ENCODE measurements at places on chromosomes 4 and X.

DNA sequence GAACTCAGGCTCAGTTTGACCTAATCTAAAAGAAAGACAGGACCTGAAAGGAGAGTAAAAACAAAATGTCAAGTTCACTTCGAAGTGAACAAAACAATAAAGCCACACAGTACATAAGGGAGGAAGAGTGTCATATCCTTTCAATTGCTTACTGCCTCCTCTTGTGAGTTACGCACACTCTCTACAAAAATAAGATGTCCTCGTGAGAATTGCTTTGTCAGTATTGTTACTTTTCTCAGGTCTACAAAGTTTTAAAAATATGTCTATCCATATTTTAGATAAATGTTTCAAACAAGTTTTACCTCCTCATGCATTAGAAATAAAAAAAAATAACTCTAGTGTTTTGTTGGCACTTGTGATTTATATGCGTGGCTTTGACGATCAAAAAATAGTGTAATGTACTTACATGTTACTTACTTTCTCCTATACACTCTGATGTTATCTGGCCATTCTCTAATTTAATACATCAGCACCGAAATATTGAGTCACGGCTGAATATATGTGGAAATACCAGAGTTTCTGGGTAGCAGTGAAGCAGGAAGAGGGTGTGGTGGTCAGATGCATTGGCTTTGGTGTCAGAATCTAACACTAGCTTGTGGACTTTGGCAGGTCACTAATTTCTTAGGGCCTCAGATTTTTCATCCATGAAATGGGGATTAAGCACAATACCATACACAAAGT is 8.1 kb upstream of the MRPL1 start:
- no peak for DNase-seq

- peak; percentile 5 for DNase-seq
Observed at GRCh38 chrX:110310896-110311295, 7.0 kb downstream of the AMMECR1 start.

- DNase-seq = no peak
Observed at GRCh38 chr4:5040856-5041620, 10.2 kb upstream of the STK32B start.

DNA sequence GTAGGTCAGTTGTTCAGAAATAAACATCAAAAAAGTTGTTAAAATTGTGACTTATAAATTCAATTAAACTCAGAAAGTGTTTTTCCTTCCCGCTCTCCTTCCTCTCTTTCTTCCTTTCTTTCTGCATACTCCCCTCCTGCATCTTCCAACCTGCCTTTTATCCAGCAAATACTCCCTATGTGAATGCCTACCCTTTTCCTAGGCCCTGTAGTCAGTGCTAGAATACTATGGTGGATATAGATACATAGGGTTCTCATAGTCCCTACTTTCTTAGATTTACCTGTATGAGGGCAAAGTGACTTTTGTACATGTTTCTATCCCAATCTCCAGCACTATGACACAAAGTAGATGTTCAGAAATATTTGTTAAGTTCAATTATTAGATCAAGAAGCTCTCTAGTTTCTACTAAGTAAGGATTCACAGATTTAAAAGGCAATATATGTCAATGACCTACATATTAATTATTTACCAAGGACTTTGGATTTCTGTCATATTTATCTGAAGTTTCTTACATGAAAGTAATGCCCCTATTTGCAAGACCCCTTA is 732 bp downstream of the SULT1E1 start:
- no peak for DNase-seq

- no peak for DNase-seq
Observed at GRCh38 chr4:156060661-156061060, 107.0 kb upstream of the CTSO start.

- no peak for DNase-seq
Observed at GRCh38 chr4:176186067-176186466, 9.3 kb downstream of the SPATA4 start.

DNA sequence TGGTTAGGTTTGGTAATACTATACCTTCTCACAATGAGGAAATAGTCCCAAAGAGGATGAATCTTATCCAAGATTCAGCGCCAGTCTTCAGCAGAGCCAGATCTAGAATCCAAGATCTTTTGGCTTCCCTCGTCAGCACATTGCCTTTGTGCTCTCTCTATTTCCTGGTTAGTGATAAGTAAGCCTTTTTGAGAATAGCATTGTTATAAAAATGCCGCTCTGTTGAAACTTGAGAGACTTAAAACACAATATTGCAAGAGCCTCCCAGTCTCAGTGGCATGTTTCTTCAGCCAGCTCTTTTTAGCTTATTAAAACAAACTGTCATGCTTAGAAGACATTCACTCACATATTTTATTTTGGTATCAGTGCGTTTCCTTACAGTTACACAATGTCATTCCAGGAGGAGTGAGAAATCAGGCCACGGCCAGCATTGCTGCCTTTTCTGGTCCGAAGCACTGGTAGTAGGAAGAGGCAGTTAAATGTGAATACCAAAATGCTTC is 141.4 kb downstream of the KLHL8 start:
- DNase-seq = no peak

DNA sequence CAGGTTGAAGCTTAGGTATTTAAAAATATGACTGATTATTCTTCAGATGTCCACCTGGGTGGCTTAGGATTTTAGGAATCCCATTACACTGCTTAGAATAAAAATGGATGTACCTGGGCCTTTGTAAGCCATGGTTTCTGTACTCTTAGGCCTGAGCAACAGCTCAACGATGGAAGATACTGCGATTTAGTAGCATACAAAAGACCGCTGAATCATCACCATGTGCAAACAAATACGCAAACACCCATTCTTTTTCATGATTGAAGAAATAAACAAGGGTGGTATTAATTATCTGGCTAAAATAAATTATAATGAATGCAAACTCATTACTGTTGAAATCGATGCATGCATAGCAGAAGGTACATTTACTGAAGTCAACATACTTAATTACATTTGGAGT is 188.9 kb downstream of the ZNF330 start:
- DNase-seq = no peak

DNA sequence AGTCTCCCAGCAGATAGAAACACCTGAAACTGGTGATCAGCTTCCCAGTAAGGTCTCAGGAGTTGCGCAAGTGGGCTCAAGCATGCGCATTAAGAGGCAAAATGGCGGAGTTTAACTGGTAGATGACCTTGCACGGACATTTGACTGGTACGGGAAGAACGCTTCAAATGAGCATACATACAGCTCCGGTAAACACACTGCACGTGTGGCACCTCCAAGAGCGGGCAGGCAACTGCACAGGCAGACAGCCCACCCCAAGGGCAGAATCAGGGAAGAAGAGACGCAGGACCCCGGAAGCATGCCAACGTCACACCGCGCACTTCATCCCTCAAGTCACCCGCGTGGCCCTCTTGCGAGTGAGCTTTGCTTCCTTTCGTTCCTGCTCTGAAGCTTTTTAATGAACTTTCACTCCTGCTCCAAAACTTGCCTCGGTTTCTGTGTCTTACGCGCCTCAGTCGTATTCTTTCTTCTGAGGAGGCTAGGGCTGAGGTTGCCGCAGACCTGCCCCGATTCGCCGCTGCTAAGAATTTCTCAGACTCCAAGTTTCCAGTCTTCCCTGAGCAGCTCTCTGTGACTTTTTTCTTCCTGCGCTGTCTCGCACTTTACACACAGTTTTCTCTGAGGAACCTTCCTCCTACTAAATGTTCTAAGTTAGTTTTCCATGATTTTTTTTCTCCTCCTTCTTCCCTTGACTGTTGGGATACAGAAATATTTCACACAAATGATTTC is 180.7 kb upstream of the ZFP42 start:
- no peak for DNase-seq

DNA sequence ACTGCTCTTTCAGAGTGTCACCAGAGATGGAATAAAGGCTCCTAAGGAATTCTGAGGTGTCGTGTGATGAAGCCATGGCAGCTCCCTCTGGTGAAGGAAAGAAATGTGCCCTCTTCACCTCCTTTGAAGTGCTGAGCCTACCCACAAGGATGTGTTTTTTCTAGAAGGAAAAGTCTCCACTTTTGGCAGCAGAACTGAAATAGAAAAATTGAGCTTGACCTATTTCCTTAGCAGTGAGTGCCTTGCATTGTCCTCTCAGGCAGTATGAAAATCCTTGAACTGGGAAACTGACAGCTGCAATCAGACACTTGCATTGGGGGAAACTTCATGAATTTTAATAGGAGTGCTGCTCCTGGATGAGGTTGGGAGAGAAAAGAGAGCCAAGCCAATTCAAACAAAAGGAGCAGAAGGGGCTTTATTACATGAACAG is 95.2 kb downstream of the DCLK2 start:
- DNase-seq = no peak

DNA sequence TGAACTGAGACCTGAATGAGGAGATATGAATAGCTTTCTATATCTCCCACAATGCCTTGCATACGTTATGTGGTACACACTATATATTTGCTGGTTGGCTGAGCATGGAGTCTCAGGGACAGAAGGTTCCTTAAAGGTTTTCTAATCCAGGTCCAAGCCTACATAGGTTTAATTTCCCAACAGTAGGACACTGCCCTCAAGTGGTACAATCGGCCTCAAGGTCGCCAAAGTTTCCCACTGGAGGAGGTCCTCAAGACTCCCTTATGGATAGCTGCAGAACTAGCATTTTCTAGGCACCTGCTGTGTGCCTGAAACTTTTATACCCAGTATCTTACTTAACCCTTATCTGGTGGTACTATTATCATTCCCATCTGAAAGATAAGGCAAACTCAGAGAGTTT is 21.0 kb upstream of the EFNB1 start:
- DNase-seq = no peak

- DNase-seq = no peak
Observed at GRCh38 chrX:151609222-151609621, 45.7 kb downstream of the PASD1 start.

DNA sequence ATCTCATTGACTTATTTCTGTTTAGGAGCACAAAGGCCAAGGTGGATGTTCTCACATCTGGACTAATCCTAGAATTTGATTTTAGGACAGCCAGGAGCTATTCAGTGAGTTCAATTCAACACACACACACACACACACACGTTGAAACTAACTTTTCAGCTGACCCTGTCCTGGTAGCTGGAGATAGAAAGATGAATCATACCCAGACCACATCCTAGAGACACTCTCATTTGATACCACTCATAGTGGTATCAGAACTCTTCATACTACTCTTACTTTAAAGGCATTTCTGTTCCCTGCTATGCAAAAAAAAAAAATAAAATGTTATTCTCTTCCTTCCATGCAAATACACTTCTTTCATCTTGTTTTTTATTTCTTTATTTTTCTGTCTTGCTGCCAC is 36.7 kb downstream of the KLF8 start:
- DNase-seq = no peak

DNA sequence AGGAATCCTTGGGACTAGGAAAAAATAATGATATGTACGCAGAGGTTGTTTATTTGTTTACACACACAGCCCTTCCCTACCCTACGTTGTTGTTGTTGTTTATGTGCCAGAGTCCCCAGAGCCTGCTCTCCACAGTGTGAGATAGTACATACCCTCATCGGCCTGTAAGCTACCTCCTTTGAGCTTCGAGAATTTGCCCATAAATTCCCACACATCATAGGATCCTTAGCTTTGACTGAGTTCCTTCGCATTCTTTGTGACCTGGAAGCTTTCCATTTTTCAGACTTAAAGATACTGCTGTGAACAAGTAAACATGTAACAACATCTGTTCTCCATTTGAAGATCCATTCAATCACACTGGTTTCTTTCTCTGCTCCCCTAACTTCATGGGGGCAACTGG is 114.5 kb downstream of the IRF2 start:
- DNase-seq = no peak

DNA sequence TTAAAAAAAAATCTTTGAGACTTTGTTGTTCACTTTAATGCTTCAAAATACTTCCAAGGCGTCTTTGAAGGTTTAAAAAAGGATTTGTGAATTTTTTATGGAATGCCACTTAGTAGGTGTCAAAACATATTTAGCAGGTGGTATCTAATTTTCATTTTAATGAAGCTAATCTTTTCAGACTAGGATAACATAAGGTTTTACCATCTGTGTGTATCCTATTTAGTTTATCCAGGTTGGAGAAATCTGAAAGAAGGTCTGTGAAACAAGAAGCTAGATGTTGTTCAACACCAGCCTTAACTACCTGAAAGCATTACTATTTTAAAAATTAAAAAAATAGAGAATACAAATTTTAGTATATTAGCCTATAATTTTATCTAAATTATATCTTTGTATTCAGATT is 193.4 kb downstream of the GRID2 start:
- DNase-seq = no peak

- no peak for DNase-seq
Observed at GRCh38 chr4:1959104-1959384, 49.7 kb downstream of the NELFA start.

DNA sequence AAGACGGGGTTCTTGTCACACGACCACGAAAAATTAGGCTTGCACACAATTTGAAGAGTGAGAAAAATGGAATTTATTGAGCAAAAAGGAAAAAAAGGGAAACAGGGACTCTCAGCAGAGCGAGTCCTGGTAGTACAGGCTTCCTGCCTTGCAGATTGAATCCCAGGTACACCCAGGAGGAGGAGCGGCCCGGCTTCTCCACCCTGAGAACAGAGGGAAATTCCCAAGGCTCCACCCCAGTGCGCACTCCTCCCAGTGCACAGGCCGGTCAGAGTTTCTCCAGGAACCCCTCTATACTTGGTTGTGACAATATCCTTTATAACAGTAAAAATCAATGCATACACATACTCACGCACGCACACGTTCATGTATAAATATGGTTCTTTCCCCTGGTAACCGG is 22.0 kb downstream of the SLC4A4 start:
- DNase-seq = no peak

DNA sequence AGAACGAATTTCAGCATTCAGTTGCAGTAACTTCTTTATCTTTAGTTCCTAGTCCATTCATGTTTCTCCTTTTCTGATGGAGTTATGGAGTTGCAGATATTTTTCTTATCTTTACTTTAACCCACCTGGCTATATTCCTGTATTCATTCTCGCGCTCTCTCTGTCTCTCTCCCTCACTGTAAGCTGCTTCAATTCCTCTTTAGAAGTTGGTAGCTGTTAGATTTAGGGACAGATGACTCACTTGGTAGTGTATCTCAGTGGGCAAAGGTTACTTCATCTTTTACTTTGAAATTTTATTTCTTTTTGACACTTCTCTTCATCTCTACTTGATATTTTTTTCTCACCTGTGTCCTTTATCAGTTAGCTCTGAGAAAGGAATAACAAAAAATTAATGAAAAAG is 49.6 kb upstream of the BRS3 start:
- no peak for DNase-seq

GRCh38 chr4:55468724-55469123 is 73.0 kb downstream of the TMEM165 start:
- DNase-seq = no peak

All from stimulated activated CD8-positive, alpha-beta memory T cell treated with anti-CD3 and anti-CD28 coated beads, Interleukin-4, amount 100 ng/mL, for 4 hours (primary cell).